HCEC 1CT (cell line): ENCODE measurements at places on chromosomes 3 and 15.
A peak's percentile ranks its signal among the peaks of the same experiment; 100 is the strongest.

DNA sequence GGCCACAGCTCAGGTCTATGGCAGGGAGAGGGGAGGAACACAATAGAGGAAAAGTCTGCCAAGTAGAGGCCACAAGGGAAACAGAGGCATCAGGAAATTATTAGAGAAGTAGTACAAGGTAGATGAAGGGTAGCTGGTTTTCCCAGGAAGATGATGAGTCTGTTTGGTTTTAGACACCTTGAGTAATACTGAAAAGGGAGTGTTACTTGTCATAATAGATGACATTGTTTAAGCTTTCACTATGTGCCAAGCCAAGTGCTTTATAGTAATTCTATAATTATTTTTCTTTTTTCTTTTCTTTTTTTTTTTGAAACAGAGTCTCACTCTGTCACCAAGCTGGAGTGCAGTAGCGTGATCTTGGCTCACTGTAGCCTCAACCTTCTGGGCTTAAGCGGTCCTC is 13.7 kb downstream of the PXK start:
- DNase-seq = no peak

DNA sequence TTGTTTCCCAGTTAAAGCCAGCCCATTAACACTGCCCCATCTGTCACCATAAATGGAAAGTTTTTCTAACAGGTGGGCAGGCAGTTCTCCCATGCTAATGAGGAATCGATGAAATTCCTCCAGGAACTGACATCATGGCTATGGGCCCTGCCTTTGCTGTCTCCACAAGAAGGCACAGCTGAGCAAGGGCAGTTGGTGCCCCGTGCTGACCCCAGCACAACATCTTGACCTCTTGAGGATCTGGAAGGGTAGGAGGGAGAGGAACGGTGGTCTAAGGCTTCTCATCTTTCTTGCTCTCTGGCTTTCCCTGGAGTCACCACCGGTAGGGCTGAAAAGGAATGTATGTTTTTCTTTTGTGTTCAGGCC is 46.7 kb downstream of the CHCHD6 start:
- no peak for DNase-seq

DNA sequence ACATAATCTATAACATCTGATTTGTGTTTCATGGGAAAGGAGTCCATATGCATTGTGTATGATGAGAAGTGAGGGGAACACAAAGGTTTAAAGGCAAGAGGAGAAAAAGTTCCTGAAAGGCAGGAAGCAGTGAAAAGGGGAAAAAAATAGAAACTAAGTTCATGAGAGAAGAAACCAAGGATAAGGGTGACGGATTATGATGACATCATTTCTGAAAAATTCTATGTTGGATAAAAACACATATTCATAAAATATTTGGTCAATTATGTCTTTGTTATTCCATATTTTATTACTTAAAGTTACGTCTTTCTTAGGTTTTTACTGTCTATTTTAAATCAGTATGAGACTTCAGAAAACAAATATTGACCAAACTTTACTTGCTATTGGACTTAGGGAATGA is 48.6 kb upstream of the CP start:
- peak; percentile 47 for DNase-seq

DNA sequence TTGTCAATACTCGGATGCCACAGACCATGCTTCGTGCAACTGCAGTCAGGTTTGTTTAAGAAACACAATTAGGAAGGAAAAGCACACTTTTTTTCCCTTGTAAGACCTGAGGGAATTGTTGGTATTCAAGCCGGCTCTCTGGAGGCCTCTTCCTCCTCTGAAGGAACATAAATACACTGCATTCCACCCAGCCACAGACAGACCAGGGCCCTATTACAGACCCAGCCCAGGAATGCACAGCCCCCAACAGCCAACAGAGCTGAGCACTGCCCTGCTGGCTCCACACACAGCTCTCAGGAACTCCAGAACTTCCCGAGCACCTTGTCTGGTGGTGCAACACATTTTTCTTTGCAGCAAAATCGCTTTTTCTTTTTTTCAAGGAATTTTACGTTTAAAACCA is 488.7 kb upstream of the PROK2 start:
- DNase-seq = no peak

DNA sequence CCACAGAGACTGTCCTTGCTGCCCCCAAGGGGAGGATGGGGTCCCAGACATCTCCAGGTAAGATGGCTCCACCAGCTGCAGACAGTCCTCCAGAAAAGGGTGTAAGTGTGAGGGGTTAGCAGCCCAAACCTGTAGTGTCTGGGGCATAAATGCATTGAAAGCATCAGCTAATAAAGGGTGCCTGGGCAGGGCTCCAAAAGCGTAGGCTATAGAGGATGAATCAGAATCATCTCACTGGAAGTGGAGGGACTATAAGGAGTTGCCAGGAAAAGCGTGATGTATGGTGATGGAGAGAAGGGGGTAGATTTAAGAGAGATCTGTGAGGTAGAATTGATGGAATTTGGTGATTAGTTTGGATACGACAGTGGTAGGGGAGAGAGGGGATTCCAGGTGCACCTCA is 79.9 kb upstream of the ONECUT1 start:
- no peak for DNase-seq

DNA sequence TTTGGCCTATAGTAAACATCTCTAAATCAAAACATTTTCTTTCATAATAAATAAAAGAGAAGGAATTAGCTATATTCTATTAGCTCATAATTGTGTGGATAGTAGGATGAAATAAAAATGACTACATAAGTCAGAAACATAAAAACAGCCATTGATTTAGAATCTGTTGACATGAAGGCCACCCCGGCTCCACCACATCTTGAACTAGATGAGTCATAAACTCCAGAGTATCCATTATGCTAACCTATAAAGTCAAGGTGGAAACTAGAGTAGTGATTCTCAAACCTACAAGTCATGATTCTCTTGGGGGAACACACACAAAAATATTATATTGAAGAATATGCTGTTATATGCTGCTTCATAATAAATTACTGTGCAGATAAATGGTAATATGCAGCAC is 831.0 kb downstream of the TUSC7 start:
- no peak for DNase-seq

- DNase-seq = no peak
These were observed 107.0 kb downstream of the ETFA start for GRCh38 chr15:76204109-76204845.

GRCh38 chr15:42158941-42159340 is 2.5 kb upstream of the PLA2G4F start:
- no peak for DNase-seq

DNA sequence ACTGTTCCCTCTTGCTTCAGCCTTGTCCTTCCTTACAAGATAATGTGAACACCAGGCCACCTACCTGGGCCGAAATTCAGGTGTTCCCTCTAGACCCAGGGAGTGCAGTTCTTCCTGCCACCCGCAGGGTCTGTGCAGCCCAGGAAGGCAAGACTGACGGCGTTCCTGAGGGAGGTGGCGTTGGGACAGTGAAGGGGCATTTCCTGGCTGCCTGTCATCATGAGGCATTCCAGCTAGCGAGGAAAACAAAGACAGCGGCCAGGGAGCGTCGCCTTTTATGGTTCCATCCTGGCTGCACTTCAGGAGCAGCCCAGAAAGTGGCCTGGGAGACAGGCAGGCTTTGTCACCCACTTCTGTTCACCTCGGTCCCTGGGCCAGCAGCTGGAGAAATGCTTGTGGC is 84.8 kb upstream of the WNT5A start:
- no peak for DNase-seq

DNA sequence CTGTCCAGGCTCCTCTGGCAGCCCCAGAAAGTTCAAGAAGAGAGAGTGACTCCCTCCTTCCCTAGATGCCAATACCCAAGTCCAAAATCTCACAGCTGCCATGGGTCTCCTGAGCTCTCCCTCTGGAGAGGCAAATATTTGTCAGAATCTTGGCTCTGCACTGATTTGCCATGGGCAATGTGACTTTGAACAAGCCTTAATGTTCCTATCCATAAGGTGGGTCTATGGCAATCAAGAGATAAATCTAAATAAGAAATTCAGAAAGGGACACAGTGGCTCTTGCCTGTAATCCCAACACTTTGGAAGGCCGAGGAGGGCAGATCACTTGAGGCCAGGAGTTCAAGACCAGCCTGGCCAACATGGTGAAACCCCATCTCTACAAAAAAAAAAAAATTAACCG is 12.4 kb upstream of the WNT7A start:
- DNase-seq = no peak

- no peak for DNase-seq
These were observed 64.6 kb downstream of the EEFSEC start for GRCh38 chr3:128217702-128218547.

DNA sequence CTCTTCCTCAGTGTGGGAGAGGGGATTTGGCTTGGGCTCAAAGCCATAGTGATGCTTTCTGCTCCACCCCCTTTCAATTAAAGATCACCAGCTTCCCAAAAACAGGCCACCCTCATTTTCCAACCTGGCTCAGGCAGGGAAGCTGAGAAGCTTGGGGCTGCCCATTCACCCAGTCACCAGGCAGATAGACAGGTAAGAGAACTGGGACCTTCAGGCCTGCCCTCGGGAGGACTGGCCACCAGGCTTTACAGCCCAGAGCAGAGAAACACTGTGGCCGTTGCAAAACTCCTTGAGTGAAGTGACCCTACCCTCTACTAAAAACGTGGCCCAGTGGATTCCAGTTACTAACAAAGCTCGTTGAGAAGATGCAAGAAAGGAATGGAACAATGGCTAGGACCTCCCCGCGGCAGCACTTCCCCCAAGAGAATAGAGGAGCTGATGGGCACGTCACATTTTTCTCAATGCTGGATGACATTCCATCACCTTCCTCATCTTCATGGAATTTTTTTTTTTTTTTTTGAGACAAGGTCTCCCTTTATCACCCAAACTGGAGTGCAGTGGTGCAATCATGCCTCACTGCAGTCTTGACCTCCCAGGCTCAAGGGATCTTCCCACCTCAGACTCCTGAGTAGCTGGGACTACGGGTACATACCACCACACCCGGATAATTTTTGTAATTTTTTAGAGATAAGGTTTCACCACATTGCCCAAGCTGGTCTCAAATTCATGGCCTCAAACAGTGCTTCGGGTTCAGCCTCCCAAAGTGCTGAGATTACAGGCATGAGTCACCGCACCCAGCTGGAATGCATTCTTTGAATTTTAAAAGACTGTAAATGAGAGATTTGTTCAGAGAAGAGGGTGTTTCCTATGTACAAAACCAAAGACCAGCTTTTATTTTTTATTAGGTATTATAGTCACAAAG is 37.9 kb downstream of the LIPC start:
- peak; percentile 96 for DNase-seq

DNA sequence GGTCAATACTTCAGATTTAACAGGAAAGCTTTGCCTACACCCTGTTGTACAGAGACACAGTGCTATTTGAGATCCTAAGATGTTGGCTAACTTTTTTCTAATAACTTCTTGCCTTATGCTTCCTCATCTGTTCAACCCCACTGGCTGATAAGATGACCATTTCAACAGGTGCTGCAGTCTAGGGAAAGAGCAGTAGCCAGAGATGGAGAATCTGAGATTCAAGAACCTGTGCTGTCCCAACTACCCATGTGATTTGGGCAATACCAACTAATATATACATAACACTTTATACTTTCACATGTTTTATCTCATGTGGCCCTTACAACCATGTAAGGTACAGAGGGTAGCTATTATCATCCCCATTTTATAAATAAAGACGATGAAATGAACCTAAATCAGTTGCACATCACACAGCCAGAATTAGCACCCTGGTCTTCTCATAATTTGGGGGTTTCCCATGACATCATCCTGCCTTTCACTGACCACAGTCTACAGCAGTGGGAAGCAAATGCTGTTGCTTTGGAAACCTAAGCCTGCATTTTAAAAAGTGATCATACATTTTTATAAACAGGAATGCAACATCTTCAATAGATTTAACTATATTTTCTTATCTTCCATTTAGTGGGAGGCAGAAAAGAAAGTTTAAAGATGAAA is 9.7 kb downstream of the TTC23 start:
- DNase-seq = no peak

DNA sequence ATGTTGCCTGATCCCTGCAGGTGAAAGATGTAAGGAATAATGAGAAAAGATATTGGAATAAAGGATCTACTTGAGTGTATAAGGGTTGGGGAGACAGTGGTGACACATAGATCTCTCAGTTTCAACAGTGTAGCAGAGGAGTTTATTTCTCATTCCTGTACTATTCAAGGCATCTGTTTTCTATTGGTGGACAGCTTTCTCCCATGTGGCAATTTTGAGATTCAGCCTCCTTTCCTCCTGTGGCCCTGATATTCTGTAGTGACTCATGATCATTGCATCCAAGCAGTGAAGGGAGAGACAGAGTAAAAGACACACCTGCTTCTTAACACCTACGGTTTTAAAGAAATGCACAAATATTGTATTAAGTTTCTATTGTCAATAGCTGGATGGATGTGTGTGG is 327.6 kb downstream of the GRM7 start:
- no peak for DNase-seq

- DNase-seq = peak; percentile 53
These were observed 8.2 kb upstream of the VGLL4 start for GRCh38 chr3:11651900-11652299.

DNA sequence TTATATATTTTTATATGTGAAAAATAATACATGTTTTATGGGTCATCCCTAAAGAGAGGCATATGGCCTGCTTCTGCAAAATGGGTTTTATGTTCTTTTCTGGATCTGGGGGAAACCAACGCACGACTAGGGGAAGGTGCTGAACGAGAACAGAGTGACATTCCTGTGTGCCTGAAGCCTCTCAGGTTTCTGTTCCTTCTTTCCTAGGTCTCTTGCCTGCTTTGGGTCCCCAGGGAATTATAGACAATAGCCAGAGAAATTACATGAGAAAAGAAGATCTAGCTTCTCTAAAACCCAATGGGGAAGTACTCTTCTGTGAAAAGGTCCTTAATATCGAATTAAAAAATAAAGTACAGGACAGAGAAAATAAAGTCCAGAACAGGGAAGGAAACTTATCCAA is 66.5 kb downstream of the IGSF11 start:
- DNase-seq = no peak

DNA sequence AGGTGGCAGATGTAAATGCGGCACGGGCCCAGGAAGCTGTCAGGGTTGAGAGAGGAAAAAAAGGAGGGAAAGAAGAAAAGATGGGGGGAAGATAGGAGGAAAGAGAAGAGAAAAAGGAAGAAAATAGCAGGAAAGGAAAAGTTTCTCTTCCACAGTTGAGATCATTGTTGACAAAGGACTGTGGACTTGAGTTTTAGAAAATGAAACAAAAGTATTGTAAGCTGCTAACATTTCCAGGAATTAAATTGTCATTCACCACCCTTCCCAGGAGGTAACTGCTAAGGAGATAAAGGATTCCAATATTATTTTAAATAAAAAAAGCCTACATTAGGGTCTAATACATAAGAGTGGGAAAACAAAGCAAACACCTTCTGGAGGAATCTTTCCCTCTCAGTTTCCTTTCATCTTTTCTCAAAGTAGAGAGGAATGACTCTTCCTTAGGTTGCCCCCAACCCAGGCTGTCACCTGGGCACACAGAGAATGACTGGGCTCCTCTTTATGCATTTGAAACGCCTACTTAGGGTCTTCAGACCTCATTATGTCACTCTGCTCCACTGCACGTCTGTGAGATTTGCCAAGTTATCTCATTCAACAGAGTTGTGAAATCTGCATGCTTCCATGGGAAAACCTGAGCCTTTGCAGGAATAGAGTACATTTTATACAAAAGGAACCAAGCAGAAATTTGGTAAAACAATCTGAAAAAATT is 194.0 kb downstream of the TNIK start:
- no peak for DNase-seq

- no peak for DNase-seq
These were observed 21.4 kb downstream of the ERICH6 start for GRCh38 chr3:150682279-150682678.

GRCh38 chr3:31213869-31214486 is 318.7 kb upstream of the STT3B start:
- DNase-seq = peak; percentile 10

GRCh38 chr15:41961001-41961518 is 11.3 kb downstream of the EHD4 start:
- no peak for DNase-seq

GRCh38 chr3:105274536-105274935 is 92.2 kb upstream of the ALCAM start:
- no peak for DNase-seq
